NCI-H526 treated with DMSO at 0.1 percent for 48 hours (cell line): ENCODE measurements at places on chromosomes 2 and 18.

GRCh38 chr2:36960773-36961172, 5.6 kb downstream of the STRN start:
- no peak for DNase-seq

DNA sequence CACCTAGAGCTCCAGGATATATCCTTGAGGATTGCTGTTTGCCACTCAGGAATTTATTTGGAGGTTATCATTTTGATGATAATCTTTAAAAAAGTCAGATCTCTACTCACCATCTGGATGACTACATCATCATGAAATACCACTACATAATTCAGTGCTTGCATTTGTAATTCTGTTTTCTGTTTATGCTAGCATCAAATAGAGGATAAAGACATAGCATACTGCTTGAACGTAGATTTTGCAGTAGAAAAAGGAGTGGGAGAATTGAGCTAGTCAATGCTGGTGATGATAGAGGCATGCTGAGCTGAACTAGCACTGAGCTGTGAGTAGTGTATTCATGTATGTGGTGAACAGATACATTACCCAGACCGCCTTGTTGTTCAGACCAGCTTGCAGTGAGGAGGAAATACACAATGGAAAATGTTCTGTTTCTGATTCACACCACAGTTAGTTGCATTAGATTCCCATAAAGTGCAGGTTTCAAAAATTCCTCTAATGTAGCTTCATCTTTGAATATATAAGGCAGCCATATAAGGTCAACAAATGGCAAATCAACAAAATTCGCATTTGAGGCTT, 68.8 kb upstream of the CDC42EP3 start:
- DNase-seq = no peak

DNA sequence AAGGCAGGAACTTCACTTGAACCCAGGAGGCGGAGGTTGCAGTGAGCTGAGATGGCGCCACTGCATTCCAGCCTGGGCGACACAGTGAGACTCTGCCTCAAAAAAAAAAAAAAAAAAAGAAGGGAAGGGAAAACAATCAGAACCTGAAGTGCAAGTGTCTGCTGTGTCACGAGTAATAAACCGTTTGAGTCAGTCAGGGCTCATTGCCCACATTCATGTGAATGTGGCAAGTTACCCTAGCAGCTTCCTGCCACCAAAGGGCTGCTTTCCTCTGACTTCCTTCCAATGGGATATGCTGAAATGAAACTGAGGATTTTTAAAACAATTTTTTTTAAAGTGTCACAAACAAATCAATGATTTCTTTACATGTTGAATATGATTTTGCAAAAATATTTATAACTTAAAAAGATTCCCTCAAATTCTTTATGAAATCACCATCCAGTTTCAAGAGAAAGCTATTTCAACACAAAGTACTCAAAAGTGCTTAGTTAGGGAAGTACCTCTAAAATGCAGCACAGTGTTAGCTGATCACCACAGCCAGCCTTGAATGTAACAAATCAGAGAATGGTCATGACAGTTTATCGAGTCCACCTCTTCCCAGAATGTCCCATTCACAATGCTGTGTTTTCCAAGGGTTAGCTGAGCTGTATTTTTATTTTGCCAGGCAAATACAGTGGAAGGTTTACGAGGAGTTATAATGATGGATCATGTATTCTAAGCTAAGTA, 36.4 kb downstream of the WDSUB1 start:
- DNase-seq = no peak

- DNase-seq = no peak
Measured at GRCh38 chr18:45251236-45251635, 364.0 kb upstream of the SLC14A2 start.

GRCh38 chr2:63059793-63060471, 9.3 kb downstream of the OTX1 start:
- DNase-seq = no peak

GRCh38 chr2:33268246-33268831, 208.1 kb upstream of the RASGRP3 start:
- no peak for DNase-seq

DNA sequence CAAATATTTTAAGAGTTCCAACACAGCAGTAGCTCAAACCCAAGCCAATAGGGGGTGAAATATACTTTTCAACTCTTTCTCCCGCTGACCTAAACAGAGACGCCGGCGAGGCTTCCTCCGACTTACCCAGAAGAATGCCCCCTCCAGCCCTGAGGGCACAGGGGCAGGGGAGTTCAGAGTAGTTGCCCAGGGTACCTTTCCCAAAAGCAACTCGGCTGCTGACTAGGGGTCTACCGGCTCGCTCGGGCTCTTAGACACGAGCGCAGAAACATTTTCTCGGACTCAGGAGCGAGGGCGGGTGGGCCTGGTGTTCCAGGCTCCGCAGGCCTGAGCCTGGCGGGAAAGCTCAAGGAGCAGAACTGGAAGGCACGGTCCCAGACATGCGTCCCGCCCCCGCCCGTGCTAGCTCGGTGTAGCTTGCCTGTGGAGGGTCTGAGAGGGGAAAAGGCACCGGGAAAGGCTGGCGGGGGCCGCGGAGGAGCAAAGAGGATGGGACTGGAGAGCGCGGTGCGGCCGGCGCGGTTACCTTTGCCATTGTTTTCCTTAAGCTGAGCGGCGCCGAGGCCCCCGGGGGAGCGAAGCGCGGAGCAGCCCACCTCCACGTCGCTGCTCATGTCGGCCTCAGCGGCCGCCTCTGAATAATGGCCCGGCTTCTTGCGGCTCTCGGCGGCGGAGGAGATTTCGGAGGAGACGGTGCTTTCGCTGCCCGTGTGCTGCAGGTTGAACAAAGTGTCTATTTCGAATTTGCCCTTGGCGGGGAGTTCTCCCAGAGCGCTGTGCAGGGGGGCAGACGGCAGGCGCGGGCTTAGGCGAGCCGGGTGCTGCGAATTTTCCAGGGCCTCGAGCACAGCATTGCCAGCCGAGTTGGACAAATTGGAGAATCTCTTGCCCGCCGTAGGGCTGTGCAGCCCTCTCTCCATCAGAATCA, 674 bp downstream of the EVX2 start:
- DNase-seq = no peak

DNA sequence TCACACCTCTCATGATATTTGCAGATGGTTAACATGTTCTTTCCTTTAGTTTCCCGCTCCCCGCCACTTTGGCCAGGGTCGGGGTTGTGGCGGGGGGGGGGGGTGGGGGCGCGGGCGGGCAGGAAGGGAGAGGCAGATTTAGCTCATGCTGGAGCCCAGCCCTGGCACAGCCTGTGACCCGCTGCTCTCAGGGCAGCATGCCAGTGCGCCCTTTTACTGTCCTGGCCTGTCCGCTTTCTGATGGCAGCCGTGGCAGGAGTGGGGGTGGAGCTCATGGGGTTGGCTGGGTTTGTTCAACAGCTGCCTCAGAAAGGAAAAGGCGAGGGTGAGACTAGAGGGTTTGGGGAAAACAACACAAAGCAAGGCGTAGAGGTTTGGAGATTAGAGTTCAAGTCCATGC, 56.1 kb downstream of the TNP1 start:
- no peak for DNase-seq

DNA sequence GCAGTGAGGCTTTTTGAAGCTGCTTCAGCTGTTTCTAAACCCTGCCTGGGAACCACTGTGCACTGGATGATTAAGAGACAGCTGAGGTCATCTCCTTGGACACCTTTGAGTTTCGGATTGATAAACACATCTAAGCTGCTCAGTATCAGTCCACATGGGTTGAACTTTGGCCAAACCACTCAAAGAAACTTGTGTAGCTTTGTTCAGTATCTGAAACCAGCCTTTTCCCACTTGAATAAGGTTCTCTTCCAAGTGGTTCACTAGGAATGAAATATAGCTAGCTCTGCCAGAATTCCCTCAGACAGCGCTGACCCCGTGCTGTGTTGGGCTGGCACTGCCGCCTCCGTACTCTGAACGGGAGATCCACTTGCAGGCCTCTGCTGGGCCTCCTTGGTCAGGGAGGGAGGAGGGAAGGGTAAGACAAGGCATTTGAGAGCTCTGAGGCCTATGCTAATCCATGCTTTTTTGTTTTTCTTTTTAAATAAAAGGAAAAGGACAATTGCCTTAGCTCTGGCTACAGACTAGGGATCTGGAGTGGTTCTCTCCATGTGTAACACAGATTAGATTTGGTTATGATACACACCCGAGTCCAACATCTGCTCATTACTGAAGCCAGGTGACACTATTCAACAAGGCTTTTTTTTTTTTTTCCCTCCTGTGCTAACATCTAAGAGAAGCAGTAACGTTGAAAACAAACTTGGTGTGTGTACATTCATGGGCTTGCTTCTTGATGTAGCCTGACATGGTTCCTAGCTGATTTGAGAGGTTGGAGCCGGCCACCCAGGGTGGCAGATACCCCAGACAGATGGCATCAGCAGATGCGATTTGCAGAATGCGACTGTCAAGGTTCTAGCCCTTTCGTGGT, 67.7 kb downstream of the NCK2 start:
- DNase-seq = no peak

- DNase-seq = no peak
Measured at GRCh38 chr2:170254293-170254732, 76.4 kb downstream of the MYO3B start.

DNA sequence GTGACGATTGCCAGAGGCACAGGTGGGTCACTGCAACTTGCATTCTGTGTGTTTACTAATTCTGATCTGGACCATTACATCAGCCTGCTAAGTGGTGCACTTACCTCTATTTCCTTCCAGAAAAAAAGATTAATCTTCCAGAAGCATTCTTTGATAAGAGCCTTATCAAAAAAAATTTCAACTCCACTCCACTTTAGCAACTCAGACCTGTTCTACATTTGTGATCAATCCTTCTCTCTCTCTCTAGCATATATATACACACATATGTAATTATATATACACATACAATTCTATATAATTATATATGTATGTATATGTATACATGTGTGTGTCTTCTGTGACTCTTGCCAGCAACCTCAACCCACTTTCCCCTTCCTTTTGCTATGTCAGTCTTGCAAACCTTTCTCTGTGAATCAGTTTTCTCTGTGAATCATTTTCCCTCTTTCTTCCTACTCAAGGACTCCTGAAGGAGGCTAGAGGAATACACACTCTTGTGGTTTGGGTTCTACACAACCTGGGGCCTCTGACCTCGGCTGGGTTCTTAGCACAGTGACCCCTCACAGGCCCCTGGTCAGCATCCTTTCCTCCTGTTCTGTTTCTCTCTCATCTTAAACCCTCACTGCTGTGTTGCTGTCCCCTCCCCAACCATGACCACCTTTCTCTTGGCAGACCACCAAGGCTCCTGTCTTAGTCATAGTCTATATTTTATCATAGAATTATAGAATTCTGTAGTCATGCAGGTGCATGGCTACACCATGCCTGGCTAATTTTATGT, 130.4 kb upstream of the PELI1 start:
- no peak for DNase-seq

GRCh38 chr18:30957066-30957465, 85.5 kb downstream of the DSC3 start:
- peak; percentile 27 for DNase-seq

DNA sequence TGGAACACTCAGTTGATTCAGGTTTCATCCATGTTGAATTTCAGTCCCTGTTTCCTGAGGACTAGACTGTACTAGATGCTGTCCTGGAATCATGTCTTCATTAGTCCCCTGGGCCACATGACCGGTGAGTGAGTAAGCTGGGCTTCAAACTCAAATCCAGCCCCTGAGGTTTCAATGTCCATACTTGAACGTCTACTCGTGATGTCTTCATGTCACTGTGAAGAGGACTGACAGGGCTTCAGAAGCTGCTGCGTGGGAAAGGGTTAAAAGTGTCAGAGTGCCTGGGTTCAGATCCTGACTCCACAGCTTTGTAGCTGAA, 101.2 kb downstream of the CDK15 start:
- DNase-seq = no peak

- DNase-seq = no peak
Measured at GRCh38 chr2:215171151-215171550, 32.7 kb upstream of the ABCA12 start.

- DNase-seq = peak; percentile 94
Measured at GRCh38 chr2:64522843-64523428, 1.2 kb upstream of the AFTPH start.

- no peak for DNase-seq
Measured at GRCh38 chr2:120293096-120294007, 40.7 kb downstream of the RALB start.

DNA sequence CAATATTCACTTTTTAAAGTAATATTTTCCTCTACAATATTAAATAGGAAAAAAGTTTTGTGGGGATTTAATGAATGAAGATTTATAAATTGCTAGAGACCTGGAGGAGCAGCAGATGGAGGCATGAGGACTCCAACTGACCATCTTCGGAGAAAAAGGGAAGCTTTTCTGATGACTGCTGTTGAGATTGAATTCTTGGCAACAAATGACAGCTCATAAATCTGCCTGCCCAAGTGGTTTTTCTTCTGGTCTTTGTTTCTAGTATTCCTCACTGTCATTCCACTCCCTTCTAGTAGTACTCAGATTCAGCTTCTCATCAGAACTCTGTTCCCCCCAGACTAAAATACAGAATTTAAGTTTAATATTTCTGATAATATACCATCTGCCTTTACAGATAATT, 157.0 kb downstream of the EML6 start:
- DNase-seq = no peak

- no peak for DNase-seq
Measured at GRCh38 chr2:139478165-139478914, 698.1 kb upstream of the NXPH2 start.

DNA sequence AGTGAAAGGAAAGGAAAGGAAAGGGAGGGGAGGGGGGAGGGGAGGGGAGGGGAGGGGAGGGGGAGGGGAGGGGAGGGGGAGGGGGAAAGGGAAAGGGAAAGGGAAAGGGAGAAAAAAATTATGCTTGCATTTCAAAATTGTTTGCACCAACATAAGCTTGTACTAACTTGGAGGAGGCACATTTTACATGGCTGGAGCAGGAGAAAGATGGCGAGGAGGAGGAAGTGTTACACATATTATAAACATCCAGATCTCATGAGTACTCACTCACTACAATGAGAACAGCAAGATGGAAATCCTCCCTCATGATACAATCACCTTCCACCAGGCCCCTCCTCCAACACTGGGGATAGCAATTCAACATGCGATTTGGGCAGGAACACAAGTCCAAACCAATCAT, 660.2 kb upstream of the CDH2 start:
- DNase-seq = no peak

- DNase-seq = no peak
Measured at GRCh38 chr2:25570161-25570845, 103.1 kb downstream of the DTNB start.

- no peak for DNase-seq
Measured at GRCh38 chr2:53485021-53485728, 282.4 kb upstream of the CHAC2 start.

DNA sequence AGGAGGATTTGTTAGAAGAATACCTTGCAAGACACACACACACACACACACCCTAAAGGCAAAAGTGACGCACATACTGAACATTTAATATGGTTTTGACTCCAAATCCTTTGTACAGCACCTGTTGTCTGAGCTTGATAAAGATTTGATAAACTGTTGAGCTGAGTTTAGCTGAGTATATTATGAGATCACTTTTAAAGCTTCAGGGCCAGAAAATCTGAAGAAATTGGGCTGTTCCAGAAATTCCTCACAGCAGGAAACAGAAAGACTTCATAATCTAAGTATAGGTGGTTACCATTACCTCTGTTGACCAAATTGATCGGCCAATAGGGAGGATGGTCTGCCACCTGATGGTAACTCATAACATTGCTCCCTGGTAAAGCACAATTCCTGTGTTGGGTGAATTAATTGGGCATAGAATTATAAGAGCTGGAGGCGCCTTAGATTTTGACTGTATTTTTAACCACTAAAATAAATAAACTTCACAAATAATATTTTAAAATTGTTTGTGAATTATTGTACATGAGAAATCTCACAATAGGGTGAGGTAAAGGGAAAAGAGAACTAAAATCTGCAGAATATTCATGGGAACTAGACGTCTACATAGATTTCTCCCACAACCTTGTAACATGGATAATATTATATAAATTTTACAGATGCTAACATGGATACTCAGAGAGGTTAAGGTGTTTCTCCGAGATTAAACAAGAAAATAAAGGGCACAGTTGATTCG, 21.8 kb upstream of the RPIA start:
- DNase-seq = peak; percentile 27
